ENCODE measurements at places on chromosomes 11 and 22. TPM values are rescaled to one million over a fixed set of nuclear protein-coding genes. Genes with fewer than 3 reads are reported as not detected.

CHRNA10 gene
- total RNA-seq: not detected

- DNase-seq: peak; percentile 41
Measured at GRCh38 chr11:7576726-7577290, 63.0 kb downstream of the PPFIBP2 start.

DNA sequence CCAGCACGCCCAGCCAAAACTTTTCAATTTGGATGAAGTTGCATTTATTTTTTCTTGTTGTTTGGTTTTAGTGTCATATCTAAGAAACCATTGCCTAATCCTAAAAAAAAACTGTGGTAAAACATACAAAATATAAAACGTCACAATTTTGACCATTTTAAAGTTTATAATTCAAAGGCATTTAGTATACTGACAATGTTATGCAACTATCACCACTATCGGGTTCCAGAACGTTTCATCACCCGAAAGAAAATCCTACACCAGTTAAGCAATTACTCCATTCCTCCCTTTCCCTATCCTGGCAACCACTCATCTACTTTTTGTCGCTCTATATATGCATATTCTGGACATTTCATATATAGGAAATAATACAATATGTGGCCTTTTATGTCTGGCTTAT lies 30.5 kb upstream of the PHOX2A start:
- DNase-seq: no peak

DNA sequence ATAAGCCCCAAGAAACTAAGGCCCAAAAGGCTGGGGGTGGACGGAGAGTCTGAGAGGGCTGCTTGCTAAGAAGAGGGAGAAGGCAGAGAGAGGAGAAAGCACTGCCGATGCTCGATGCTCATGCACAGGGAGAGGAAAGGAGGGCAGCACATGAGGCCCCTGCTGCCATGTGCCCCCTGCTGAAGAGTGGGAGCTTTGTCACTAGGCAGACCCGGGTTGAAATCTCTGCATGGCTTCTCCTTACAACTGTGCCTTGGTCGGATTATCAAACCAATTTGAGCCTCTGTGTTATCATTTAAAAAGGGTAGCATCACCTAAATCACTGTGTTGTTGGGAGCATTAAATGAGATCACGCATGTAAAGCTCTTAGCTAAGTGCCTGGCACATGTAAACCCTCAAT lies 330.5 kb downstream of the NXPE2 start:
- DNase-seq: no peak

GRCh38 chr11:1103401-1104360 lies 29.0 kb downstream of the MUC2 start:
- no peak for DNase-seq

DNA sequence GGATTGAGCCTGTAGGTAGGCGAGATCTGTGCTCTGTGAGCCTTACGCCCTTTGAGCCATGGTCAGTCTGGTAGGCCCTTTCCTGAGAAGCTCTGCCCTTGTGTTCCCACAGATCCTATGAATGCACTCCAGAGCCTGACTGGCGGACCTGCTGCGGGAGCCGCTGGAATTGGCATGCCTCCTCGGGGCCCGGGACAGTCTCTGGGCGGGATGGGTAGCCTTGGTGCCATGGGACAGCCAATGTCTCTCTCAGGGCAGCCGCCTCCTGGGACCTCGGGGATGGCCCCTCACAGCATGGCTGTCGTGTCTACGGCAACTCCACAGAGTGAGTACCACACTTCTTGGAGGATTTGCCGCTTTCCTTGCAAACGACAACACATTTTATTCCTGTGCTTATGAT lies 47.4 kb downstream of the MED15 start:
- DNase-seq: no peak

TSSC4 gene
- 66.5 TPM for total RNA-seq

- DNase-seq: no peak
Measured at GRCh38 chr22:36870250-36870649, 9.4 kb downstream of the NCF4 start.

ARHGAP42 gene
- 16.8 TPM for total RNA-seq

- DNase-seq: no peak
Measured at GRCh38 chr11:33877038-33877437, 14.8 kb downstream of the LMO2 start.

DNA sequence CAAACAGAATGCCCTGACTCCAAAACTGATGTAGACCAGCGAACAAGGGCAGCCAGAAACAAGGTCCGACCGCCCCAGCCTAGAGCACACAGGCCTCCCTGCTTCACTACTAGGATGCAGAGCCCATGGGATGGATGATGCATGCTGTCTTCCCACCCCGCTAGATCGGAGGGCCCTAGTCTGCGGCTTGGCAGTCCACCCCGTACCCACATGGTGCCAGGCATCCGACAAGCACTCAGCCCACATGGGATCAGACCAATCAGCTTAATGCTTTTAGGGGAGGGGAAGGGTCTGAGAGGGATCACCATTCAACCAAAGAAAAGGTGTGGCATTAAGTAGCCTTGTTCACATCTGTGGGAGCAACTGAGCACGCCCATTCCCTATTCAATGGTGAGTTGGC lies 30.6 kb downstream of the PISD start:
- DNase-seq: no peak

- no peak for DNase-seq
Measured at GRCh38 chr22:36991206-36991605, 28.0 kb downstream of the TST start.

DNA sequence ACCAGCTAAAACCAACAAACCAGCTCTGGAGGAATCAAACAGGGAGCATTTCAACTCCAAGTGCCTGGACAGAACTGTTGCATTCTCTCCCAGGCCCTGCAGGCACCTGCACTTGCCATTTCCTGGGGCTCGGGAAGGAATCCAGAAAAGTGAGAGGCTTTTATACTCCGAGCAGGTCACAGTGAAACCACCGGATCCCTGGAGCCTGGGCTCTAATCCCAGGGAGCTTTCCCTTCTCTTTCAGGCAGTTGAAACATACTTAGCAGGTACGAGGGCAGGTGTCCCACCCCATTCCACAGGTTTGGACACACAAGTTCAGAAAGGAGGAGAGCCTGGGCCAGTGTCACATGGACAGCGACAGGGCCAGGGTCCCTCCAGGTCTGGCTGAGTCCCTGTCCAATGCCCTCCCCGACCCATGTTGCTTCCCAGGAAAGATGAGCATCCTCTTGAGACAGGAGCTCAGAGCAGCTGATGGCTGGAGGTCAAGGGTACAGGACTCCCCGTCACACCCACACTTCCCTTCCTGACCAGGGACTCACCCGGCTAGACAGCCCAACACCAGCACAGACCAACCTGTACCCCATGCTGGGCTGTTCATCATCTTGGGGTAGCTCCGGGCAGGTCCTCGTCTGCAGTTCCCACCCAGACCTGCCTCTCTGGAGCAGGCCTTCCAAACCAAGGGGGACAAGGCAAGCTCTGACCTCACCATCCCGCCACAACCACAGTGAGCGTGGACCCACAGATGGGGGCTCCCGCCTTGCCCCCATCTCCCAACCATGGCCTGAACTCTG lies 49.9 kb upstream of the CD5 start:
- DNase-seq: no peak

DNA sequence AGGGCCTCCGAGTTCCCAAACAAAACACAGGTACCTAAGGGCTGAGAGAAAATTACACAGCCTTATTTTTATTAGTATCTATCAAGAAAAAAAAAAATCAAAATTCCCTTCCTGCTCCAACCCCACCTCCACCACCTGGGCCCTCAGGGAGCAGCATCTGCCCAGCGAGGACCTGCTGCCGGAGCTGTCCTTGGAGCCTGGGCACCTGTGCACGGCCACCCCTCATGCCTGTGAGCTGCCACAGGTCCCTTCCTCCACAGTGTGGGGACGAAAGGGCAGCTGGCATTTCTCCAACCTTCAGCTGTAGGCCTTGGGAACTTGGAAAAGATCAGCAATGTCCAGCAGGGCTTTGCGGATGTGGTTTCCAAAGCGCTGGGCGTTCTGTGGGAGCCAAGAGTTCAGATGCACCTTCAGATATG lies 6.3 kb upstream of the SYCE3 start:
- no peak for DNase-seq

APOL1 gene
- total RNA-seq: 89.7 TPM

DNA sequence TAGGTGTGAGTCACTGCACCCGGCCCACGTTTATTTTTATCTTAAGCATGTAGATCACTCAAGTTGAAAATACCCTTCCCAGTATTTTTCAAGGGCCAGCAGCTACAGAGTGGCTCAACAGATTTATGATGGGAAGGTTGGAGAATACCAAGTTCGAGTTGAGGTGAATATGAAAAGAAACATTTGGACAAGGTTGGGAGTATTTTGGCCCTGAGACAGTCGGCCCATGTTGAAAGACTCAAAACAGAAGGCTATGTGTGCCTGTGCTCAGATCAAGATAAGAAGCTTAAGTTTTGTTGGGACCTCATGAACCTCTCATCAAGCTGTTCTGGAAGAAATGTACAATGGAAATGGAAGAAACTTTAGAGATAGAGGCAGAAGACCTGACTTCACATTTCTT lies 199.1 kb downstream of the DBX1 start:
- peak; percentile 55 for DNase-seq

MS4A12 gene
- not detected for total RNA-seq

DNA sequence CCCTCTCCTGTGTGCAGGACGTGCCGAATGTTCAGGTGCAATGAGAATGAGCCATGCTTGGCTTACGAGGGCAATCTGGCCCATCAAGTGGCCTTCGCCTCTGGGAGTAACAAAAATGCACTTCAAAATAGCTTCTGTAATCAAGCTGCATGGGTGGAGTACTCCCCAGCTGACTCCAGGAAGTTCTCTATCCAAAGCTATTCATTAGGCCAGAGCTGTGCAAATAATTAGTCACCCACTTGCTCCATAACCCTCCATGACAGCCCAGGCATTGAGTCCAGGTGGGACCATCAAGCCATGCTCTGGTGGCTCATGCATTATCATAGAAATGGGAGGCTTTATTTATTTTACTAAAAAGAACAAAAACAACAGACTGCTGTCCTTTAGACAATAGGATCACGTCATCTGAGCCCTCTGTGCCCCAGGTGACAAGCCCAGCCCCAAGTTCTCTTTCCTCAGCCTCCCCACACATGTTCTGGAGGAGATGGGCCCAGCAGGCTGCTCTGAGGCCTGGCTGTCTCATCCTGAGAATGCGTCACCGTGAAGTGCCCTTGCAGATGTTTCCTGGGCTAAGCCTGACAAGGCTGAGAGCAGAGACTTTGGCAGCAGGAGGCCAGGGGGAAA lies 244.7 kb downstream of the ETS1 start:
- no peak for DNase-seq

- DNase-seq: no peak
Measured at GRCh38 chr11:124085583-124085982, 29.7 kb upstream of the VWA5A start.

- DNase-seq: peak; percentile 62
Measured at GRCh38 chr11:2586087-2586792, 113.6 kb downstream of the KCNQ1OT1 start.

DNA sequence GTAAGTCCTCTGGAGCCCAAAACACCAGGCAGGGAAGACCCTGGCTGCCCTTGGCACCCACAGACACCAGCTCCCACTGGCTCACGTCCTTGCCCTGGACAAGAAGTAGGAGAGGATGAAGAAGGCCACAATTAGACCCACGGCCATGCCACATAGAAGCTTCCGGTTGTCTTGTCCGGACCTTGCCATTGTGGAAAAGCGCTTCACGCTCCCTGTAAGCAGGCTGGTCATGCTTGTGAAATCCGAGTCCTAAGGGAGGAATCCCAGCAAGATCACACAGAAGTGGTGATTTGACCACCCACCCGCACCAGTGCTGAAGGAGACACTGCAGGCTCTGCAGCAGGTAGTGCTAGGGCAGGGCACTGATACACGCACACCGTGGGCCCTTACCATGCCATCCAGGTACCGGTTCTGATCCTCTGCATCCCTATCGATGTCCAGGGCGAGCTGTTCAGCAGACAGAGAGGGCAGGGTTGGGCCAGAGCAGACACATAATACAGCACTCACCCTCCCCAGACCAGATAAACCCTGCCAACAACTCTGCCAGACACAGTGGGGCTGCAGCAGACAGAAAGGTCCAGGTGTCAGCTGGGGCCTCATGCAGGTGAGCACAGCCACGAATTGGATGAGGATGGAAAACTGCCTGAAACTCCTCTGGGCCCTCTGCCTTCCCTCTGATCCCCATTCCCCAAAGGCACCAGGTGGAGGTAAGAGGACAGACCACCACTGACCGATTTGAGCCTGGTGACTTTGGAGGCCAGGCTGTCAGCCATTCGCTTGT lies 1.8 kb downstream of the BET1L start:
- DNase-seq: no peak

CREBZF gene
- 77.7 TPM for total RNA-seq

GRCh38 chr11:70568035-70568813 lies 169.9 kb downstream of the CTTN start:
- peak; percentile 27 for DNase-seq

DNA sequence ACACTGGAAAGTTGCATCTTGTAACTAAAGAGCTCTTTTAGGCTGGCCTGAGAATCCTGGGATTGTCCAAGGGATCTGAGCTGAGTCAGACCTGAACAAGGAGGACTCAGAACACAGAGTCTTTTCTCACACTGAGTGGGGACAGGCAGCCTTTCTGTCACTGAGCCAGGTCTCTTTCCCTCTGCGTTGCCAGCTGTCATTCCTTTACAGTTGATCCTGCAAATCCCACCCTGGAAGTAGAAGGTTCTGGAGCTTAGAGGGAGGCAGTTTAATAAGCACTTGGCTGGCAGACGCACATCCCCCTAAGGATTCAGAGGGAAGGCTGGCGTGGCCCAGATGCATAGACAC lies 76.3 kb upstream of the SUSD2 start:
- no peak for DNase-seq

DNA sequence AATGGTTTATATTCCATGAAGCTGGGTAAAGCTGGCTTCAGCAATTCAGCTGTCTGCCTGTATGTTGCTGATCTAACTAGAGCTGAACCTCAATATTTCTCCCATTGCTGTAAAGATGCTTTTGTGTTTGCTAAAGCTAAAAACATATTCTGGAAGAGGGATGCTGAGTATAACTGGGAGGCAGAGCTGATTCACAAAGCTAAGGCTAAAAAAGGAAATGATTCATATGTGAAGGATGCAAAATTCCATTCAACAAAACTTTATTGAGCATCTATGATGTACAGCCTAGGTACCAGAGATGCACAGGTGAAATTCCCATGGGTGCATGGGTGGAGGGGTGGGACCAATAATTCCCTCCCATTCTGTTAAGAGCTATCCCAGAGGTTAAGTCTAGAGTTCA lies 193.9 kb downstream of the KIF18A start:
- no peak for DNase-seq

GRCh38 chr22:49894322-49895054 lies 23.8 kb downstream of the ALG12 start:
- DNase-seq: no peak

TLCD5 gene
- total RNA-seq: 11.0 TPM

- no peak for DNase-seq
Measured at GRCh38 chr22:29328566-29329500, 13.3 kb upstream of the RASL10A start.

- peak; percentile 4 for DNase-seq
Measured at GRCh38 chr11:73223998-73224730, 6.1 kb downstream of the P2RY2 start.
